CD4-positive, alpha-beta T cell treated with Interleukin-6 for 4 hours (primary cell): ENCODE measurements at places on chromosomes 5 and 9.

DNA sequence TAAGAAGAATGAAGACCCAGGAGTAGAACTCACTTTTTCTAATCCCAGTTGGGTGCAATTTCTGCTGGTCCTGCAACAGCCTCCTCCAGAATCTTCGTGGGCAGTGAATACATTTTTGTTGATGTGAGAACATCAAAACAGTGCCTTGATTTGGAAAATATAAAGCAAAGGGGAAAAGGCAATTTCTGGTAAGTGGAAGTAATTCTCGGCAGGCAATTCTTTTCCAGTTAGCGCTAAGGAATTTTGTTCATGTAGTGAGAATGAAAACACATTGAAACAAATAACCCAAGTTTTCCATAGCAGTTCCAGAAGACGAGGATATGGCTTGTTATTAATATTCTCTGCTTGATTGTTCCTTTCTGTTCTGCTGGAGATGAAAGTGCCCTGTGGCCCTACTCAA, 178.7 kb downstream of the SPATA31D1 start:
- DNase-seq, result no peak

DNA sequence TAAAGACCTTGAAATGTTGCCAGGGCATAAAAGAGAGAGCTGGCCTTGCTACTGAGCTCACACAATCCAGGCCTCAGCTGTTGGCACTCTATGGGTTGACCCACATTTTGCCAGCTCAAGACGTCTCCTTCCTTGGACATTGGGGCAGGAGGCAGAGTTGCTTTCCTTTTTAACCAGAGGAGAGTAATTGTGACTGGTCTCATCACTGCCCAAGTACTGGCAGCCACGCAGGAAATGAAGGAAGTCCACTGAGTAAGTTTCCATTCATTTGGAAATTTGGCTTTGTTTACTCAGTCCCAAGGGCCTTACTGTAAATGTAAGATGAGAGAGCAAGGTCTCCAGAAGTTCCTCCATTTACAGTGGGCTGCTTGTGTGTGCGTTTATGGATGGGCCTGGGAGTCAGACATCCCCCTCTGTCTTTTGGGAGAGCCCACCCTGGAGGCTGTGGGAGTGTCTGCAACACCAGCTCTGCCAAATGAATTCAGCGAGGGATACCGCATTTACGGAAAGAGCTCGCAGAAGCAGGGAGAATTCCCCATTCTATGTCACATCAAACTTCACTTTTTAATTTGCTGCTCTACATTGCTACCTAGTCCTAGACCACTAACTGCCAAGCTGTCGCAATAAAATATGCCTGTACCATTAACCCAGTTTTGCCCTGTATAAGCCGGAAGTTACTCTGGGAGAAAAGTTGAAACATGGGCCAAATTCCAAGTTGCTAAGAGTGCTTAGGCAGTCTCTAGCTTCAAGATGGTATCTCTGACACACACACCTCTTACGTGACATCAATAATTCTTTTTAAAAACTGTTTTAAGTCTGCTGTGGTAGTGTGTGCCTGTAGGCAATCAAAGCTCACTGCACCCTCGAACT, 24.5 kb upstream of the PDZD2 start:
- DNase-seq, result no peak

- DNase-seq, result no peak
These were observed 3.4 kb downstream of the KLHL9 start for GRCh38 chr9:21331676-21332402.

DNA sequence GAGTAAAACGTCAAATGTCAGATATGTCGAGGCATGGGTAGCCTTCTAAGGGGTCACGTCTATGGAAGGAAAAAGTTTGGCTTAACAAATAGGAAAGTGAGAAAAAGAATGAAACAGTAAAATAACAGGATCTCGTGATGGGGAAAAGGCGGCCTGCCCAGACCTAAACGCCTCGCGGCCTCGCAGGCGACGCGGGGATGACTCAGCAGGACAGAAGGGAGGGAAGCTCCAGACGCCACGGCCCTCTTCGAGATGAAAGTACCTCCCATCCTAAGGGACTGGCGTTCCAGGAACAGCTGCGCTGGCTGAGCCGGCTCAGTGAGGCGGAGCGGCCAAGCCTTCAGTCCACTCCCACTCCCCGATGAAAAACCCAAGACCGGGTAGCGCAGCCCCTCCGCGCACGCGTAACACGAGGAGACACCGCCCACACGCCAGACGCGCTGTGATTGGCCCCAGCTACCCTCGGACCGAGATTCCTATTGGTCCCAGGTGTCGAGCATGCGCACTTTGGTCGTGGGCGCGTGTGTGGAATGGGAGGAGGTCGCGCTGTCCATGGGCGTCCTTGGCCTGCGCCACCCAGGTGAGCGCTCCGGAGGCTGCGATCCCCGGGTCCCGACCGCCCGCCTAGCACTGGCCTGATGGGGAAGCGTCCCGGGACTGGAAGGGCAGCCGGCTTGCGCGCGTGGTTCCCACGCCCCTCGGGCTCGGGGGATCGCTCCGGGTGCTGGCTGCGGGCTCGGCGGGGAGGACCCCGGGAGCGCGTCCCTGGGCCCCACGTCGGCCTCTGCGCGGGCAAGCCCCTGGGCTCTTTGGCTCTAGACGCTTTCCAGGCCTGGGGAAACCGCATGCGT, 588.5 kb downstream of the MTRR start:
- peak; percentile 84 for DNase-seq

DNA sequence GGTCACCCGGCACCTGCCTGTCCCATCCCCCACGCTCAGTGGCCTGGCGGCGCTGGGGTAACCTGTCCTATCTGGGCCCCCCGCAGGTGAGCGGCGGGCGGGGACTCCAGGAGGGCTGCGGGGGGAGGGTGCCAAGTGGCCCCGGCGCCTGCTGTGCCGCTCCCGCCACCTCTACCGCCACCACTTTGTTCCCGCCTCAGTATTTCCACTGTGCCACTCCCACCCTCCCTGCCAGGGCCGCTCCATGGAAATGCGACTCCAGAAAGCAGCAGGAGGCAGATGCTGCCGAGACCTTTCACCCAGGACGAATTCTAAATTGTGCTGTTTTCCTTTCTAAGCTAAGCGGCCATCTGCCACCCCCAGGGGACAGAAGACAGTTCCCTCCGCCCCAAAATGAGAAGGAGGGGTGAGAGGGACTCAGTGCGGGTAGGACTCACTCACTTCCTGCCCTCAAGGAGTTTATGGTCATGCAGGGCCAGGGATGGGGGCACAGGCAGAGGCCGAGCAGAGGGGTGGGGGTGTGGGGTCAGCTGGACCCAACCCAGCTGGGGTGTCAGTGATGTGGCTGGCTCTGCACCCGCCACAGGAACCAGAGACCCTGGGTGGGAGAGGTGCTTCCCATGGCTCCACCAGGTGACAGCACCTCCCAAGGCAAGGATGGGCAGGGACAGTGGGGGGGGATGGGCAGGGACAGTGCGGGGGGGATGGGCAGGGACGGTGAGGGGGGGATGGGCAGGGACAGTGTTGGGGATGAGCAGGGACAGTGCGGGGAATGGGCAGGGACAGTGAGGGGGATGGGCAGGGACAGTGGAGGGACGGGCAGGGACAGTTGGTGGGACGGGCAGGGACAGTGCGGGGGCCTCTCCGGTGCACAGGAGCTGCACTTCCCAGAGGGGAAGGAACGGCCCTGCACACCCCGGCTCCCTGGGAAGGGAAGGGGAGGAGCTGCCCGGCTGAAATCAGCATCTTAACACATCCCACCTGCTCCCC, 17.8 kb downstream of the NOTCH1 start:
- no peak for DNase-seq

- no peak for DNase-seq
These were observed 115.6 kb downstream of the TRPM6 start for GRCh38 chr9:74772121-74772520.

DNA sequence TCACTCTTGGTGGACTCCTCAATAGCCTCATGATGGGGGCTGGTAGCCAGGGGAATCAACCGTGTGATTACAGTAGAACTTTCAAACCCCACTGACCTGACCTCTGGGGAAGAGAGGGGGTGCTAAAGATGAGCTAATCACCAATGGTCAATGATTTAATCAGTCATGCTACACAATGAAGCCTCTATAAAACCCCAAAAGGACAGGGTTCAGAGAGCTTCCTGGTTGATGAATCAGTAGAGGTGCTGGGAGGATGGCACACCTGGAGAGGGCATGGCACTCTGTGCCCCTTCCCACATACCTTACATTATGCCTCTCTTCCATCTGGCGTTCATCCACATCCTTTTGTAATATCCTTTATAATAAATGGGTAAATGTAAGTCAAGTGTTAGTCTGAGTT, 8.9 kb upstream of the SH3TC2 start:
- no peak for DNase-seq

DNA sequence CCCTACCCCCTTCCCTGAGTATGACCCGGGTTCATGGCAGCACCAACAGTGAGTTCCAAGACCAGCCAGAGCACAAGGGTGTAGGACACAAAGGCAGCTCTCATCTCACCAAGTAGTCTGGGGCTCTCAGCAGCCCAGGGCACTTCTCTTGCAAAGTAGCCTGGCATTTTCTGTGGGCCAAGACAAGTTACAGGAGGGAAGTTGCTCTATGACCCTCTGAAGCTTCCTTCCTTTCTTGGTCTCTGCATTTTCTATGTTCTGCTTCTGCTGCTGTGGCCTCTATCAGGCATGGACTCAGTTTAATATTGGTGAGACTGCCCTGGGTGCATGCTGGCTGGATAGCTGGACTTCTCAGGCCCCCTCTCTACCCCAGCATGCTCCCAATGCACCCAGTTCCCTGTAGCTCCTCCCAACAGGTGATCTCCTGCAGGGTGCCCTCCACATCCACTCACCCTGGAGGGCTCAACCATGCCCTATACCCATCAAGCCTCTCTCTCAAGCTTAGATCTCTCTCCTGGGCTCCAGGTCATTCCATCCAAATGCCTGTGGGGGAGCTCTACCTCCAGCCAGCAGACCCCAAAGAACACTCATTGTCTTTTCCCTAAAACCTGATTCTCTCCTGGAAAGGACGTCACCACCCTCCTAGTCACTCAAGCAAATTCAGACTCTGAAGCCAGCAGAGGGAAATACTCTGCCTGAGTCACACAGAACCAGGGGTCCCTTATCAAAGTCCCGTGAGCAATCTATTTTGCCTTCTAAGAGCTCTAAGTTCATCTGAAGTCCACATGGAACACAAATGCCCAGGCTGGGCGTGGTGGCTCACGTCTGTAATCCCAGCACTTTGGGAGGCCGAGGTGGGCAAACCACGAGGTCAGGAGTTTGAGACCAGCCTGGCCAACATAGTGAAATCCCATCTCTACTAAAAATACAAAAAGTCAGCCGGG, 13.8 kb downstream of the TBC1D2 start:
- DNase-seq, result no peak

GRCh38 chr5:158326256-158326655, 467.3 kb upstream of the CLINT1 start:
- no peak for DNase-seq

GRCh38 chr9:92592946-92593861, 57.4 kb upstream of the ECM2 start:
- DNase-seq, result no peak

DNA sequence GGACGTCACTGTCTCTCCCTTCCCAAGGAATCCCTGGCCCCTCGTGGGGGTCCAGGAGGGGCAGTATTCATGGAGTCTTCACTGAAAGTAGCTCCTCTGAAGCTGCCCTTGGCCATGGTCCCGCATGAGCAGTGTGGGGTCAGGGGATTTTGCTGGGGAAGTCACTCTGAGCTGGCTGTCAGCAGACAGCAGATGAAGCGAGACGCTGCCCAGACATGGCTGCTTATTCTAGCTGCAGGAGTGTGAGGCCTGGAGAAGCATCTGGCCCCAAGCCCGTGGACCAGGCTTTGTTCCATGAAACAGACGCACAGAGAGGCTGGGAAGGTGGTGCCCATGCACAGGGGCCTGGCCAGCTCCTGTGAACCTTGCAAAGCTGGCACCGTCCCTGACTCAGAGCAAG, 21.5 kb upstream of the ASS1 start:
- DNase-seq, result no peak

- DNase-seq, result no peak
These were observed 224.8 kb downstream of the ZNF608 start for GRCh38 chr5:124521461-124522230.

- no peak for DNase-seq
These were observed 66.3 kb downstream of the MAT2B start for GRCh38 chr5:163571744-163572143.

DNA sequence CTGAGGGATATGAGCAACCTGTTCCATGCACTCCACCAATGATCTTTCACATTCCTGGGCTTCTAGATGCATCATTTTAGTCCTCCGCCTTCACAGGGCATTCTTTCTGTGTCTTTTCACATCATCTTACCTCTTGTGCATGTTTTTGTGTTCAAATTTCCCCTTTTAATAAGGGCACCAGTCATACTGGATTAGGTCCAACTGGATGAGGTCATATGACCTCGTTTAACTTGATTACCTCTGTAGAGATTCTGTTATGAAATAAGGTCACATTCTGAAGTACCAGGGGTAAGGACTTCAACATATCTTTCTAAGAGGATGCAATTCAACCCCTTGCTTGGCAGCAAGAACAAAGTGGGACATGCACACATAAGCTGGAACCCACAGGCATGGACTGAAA, 335.3 kb upstream of the TLE4 start:
- DNase-seq, result no peak

DNA sequence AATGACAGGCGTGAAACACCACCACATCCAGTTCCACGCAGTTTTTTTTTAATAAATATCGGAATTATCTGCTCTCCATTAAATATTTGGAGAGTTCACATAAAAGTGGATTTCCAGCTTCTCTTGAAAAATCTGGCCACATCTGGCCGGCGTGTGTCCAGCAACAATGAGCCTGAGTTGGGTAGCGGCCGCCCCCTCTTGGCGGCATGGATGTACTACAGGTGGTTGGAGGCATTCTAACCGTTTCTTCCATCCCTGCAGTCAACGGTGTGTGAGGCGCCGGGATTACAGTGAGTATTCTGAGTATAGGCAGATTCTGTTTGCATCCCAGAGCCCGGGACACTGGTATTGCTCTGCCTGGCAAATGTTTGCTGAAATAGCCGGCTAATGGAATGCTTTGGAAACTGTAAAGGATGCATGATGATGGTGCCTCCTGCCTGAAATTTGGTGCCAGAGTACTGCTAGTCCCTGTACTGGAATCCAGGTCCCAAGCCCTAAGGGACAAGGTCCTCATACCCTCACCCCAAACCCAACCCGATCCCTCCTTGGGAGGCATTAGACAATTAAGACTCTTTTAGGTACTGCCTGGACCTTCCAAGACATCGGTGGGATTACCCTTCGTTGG, 13.6 kb upstream of the GM2A start:
- peak; percentile 72 for DNase-seq

DNA sequence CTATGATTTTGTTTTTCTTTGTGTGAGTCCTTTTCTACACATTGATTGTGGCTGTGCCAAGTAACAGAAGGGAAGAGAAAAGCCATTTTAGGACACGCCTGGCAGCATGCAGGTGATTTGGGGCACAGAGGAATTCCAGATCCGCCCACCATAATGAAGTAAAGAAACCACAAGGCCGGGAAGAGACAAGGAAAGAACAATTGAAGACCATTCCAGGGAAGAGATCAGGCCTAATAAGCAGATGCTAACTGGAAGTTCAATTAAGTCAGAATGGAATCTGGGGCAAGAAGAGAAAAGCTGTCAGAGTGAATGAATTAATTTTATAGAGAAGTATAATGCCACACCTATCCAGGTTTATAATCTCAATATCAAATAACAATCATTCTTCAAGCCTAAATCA, 110.2 kb upstream of the ISL1 start:
- no peak for DNase-seq

- peak; percentile 82 for DNase-seq
These were observed 2.4 kb downstream of the LTC4S start for GRCh38 chr5:179795863-179796833.

GRCh38 chr5:122332599-122333555, 20.8 kb downstream of the SNCAIP start:
- DNase-seq, result no peak

GRCh38 chr5:6554812-6555211, 78.0 kb downstream of the NSUN2 start:
- DNase-seq, result no peak

- DNase-seq, result no peak
These were observed 37.6 kb upstream of the EIF4EBP3 start for GRCh38 chr5:140509898-140510297.
